CD4-positive, alpha-beta T cell (primary cell): ENCODE measurements at places on chromosomes 4 and X.

GRCh38 chr4:68070302-68070701, 59.4 kb downstream of the TMPRSS11F start:
- no peaks in the 10 kb centered on the region for H3K4me1 ChIP-seq
- no peak for DNase-seq
- H3K27ac ChIP-seq: no peak overlapping the region
- H3K27me3 ChIP-seq: no peaks in the 10 kb centered on the region
- H3K36me3 ChIP-seq: no peaks in the 10 kb centered on the region
- no peak overlapping the region for H3K4me3 ChIP-seq

GRCh38 chr4:119284876-119285780, 36.8 kb downstream of the FABP2 start:
- no peak overlapping the region for H3K4me3 ChIP-seq
- H3K27ac ChIP-seq: no peak overlapping the region
- no peaks in the 10 kb centered on the region for H3K36me3 ChIP-seq
- no peak for DNase-seq

- peaks cover 35% of the 10 kb centered on the region for H3K4me1 ChIP-seq
- no peak for DNase-seq
- H3K27ac ChIP-seq: no peak overlapping the region
- no peaks in the 10 kb centered on the region for H3K27me3 ChIP-seq
- H3K4me3 ChIP-seq: no peak overlapping the region
Observed at GRCh38 chrX:154431341-154431740, 2.9 kb downstream of the ATP6AP1 start.

GRCh38 chr4:172134521-172134920, 321.3 kb downstream of the GALNTL6 start:
- no peak overlapping the region for H3K4me3 ChIP-seq
- no peaks in the 10 kb centered on the region for H3K4me1 ChIP-seq
- no peaks in the 10 kb centered on the region for H3K27me3 ChIP-seq

DNA sequence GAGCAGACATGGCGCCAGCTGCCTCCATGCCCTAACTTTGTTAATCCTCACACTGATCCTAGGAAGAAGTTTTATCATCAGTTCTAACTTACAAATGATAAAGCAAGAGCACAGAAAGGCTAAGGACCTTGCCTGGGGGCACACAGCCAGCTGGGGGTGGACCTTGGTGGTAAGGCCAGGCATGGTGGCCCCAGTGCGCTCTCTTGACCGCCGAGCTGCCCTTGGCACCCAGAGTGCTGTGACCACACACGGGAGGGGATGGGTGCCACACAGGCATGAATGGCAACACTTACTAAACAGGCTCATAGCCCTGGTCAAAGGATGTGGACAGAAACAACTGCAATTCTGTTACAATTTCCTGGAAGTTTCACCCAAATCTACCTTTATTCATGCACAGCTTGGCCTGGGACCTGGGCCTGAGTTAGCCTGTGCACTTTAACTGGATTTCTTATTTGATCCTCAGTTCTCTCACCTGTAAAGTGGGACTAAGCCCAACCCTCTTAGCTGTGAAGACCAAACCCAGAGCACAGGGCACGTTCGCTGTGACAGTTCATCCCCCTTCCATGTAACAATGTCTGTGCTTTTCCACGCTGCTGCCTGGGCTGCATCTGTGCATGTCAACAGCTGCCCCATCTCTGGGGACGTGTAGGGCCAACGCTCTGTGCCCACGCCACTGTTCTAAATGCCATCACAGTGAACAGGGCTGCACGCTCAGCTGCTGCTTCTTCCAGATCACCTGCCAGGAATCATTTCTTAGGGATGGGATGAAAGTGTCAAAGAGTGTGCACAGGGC, 44.8 kb downstream of the ACOX3 start:
- H3K4me3 ChIP-seq: no peak overlapping the region
- no peaks in the 10 kb centered on the region for H3K4me1 ChIP-seq
- no peak overlapping the region for H3K27ac ChIP-seq

DNA sequence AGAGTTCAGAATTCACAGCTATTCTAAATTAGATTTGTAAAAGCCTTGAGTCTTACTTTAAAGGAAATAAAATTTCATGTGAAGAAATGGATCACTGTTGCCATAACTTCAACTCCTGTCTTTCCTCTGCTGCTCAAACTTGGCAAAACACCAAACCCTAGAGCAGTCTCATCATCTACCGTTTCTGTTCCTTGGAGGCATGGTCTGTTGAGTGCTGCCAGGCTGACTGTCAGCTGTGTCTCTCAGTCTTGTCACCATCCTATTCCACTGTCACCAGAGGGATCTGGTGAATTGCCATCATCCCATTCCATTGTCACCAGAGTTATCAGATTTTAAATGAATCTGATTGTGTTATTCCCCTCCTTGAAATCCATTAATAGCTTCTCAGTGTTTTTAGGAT, 55.6 kb downstream of the STIM2 start:
- H3K4me3 ChIP-seq: no peak overlapping the region
- no peak for DNase-seq
- no peak overlapping the region for H3K27ac ChIP-seq
- H3K36me3 ChIP-seq: peaks cover 20% of the 10 kb centered on the region
- H3K4me1 ChIP-seq: peaks cover 4% of the 10 kb centered on the region

DNA sequence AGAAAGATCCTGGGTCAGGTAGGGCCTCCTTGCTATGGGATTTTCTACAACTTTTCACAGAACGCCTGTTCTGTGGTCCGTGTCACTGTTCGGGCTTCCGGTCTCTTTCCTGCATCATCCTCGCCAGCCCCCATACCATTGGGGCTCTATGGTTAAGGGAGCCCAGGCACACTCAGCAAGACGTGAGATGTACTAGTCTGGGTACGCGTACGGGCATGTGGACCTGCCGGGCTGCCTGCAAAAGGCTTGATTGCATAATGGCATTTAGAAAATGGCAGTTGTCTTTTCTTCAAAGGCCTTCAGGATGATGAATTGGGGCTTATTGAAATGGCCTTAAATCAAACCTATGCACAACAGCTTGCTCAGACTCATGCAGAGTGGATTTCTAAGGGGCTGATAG, 86.7 kb downstream of the CNGA2 start:
- H3K36me3 ChIP-seq: no peaks in the 10 kb centered on the region
- DNase-seq: no peak
- no peaks in the 10 kb centered on the region for H3K4me1 ChIP-seq
- H3K27ac ChIP-seq: no peak overlapping the region
- no peak overlapping the region for H3K4me3 ChIP-seq

DNA sequence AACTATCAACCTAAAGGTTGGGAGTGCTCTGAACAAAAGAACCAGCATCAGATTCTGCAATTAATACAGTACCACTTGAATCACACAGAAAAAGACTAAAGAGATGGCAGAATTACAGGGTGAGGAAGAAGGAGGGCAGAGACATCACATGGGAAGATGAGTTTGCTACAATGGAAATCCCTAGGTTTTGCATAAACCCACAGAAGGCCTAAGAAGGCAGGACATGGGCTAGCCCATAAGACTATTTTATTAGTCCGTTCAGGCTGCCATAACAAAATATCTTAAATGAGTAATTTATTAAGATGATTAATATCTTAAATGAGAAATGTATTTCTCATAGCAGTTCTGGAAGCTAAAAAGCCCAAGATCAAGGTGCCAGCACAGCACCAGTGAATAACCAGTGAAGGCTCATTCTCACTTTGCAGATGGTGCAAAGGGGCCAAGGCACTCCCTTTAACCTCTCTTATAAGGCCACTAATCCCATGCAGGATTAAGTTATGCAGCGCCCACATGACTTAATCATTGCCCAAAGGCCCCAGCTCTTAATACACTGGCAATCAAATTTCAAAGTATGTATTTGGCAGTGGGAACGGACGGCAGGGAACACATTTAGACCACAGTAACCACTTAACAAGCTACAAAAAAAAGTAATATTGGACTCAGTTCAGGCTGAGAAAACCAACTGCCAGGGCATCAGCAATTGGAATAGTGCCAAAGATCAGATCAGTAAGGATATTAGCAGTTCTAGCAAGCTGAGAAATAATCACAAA, 47.6 kb upstream of the NEUROG2 start:
- DNase-seq: no peak
- no peaks in the 10 kb centered on the region for H3K4me1 ChIP-seq
- H3K27me3 ChIP-seq: no peaks in the 10 kb centered on the region
- no peak overlapping the region for H3K27ac ChIP-seq
- H3K36me3 ChIP-seq: no peaks in the 10 kb centered on the region
- H3K4me3 ChIP-seq: no peak overlapping the region

DNA sequence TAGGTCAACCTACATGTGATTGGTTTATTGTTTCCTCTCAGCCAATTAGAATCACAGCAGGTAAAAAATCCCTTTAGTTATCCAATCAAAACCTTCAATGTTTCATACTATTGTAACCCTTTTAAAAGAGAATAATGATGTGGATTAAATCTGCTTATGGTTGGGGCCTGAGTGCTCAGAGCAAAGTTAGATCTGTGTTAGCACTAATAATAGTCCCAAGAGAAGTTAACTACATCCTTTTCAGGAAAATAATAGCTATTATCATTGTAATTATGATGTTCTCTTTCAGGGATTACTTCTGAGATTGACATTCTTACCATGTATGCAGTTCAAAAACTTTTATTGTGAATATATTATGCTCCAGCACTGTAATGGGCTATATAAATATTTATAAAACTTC, 262.6 kb upstream of the ARX start:
- DNase-seq: no peak
- H3K27ac ChIP-seq: no peak overlapping the region
- no peaks in the 10 kb centered on the region for H3K4me1 ChIP-seq

GRCh38 chr4:76802236-76803021, 95.5 kb downstream of the SOWAHB start:
- peaks cover 5% of the 10 kb centered on the region for H3K27me3 ChIP-seq
- H3K4me1 ChIP-seq: no peaks in the 10 kb centered on the region
- H3K4me3 ChIP-seq: no peak overlapping the region

DNA sequence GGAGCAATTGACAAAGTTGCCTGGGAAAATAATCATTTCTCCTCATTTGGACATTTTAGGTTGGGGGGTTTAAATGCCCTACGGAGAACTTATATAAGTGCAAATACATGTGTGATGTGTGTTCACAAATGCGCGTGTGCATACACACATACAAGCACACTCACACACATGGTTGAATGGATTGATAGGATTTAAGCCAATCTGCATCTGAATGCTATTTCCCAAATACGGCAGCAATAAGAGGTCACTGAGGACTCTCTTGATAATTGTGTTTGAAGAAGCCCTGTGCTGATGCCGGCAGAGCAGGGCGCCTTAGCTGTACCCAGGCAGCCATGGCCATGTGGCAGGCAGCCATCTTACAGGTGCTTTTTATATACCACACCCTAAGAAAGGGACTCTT, 165.3 kb upstream of the LEF1 start:
- H3K4me3 ChIP-seq: no peak overlapping the region
- H3K27ac ChIP-seq: no peak overlapping the region
- H3K27me3 ChIP-seq: no peaks in the 10 kb centered on the region
- H3K4me1 ChIP-seq: no peaks in the 10 kb centered on the region

- H3K4me1 ChIP-seq: peaks cover 10% of the 10 kb centered on the region
Observed at GRCh38 chr4:87076690-87077358, 142.0 kb downstream of the AFF1 start.

DNA sequence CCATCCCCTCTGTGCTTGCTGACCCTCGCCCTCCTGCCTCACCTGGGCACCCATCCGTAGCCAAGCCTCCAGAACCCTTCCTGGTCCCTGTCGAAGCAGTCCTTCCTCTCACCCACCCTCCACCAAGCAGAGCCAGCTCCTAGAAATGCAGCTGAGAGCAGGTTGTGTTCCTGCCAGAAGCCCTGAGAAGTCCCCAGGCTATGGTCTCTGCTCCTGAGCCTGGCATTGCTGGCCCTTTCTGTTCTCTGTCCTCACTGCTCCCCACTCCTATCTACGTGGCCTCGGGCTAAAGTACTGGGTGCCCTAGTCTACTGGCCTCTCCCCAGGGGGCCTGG, 2.1 kb upstream of the CPZ start:
- no peak for DNase-seq
- no peaks in the 10 kb centered on the region for H3K4me1 ChIP-seq
- peaks cover 23% of the 10 kb centered on the region for H3K27me3 ChIP-seq

- H3K36me3 ChIP-seq: no peaks in the 10 kb centered on the region
- no peaks in the 10 kb centered on the region for H3K4me1 ChIP-seq
- H3K4me3 ChIP-seq: no peak overlapping the region
- no peaks in the 10 kb centered on the region for H3K27me3 ChIP-seq
Observed at GRCh38 chr4:28225050-28225449, 1364.4 kb downstream of the STIM2 start.

GRCh38 chr4:134762053-134762452, 560.5 kb upstream of the PABPC4L start:
- no peak overlapping the region for H3K4me3 ChIP-seq
- no peaks in the 10 kb centered on the region for H3K27me3 ChIP-seq
- H3K36me3 ChIP-seq: no peaks in the 10 kb centered on the region
- H3K4me1 ChIP-seq: no peaks in the 10 kb centered on the region

DNA sequence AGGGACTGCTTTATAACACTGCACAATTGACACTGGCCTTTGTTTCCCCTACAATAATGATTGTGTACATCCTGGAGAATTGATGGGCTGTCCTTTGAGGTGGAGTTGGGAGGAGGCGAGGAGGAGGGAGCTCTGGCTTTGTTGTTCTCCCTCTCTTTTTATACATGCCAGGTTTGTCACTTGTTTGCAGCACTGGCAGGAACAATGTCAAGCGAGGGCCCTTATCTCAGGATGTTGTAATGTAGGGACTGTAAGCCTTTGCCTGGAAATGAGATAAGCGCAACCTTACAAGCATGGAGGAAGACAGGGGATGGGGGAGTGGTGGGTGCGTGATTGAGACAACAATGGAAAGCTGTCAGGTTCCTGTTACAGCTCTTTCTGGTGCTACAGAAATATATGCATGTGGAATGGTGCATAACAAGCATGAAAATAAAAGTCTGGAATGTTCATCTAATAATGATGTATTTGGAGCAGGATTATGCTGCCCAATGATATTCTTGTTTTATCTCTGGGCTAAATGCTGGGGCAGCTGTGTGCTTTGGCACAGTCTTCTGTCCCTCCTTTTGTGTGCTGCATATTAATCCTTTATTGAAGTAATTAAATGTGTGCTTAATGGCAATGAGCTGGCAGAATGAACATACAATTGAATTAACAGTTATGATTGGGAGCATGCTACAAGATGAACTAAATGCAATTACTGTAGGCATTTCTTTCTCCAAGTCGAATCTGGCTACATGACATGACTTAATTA, 294.4 kb downstream of the GPAT3 start:
- no peak overlapping the region for H3K27ac ChIP-seq
- H3K4me3 ChIP-seq: no peak overlapping the region
- no peaks in the 10 kb centered on the region for H3K27me3 ChIP-seq
- H3K36me3 ChIP-seq: no peaks in the 10 kb centered on the region
- no peak for DNase-seq
- H3K4me1 ChIP-seq: no peaks in the 10 kb centered on the region

DNA sequence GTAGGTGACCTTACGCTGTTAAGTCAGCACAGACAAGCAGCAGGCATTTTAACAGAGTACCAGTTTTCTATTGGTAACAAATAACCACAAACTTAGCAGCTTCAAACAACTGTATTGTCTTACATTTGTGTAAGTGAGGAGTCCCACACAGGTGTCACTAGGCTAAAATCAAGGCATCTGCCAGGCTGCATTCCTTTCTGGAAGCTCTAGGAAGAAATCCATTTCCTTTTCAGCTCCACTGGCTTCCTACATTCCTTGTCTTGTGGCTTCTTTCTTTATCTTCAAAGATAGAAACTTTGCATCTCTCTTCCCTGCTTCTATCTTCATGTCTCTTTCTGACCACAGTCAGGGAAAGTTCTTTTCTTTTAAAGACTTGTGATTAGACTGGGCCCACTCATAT, 139.9 kb downstream of the TMEM144 start:
- H3K27me3 ChIP-seq: no peaks in the 10 kb centered on the region
- H3K36me3 ChIP-seq: no peaks in the 10 kb centered on the region
- no peak overlapping the region for H3K27ac ChIP-seq
- no peaks in the 10 kb centered on the region for H3K4me1 ChIP-seq
- no peak for DNase-seq

- no peaks in the 10 kb centered on the region for H3K27me3 ChIP-seq
- no peak for DNase-seq
- no peaks in the 10 kb centered on the region for H3K36me3 ChIP-seq
- no peak overlapping the region for H3K27ac ChIP-seq
Observed at GRCh38 chr4:76341063-76341462, 34.5 kb downstream of the STBD1 start.
